ENCODE measurements at places on chromosomes 1 and 21.

- no peak for DNase-seq
- no peak overlapping the region for H3K4me3 ChIP-seq
- no peaks in the 10 kb centered on the region for H3K36me3 ChIP-seq
- no peaks in the 10 kb centered on the region for H3K27me3 ChIP-seq
- H3K4me1 ChIP-seq: peaks cover 13% of the 10 kb centered on the region
- H3K27ac ChIP-seq: no peak overlapping the region
These were observed 265.5 kb downstream of the PTPRC start for GRCh38 chr1:198904321-198904720.

- H3K27ac ChIP-seq: no peak overlapping the region
- no peaks in the 10 kb centered on the region for H3K27me3 ChIP-seq
- no peak for DNase-seq
These were observed 14.1 kb downstream of the VANGL1 start for GRCh38 chr1:115655916-115656315.

- H3K27me3 ChIP-seq: no peaks in the 10 kb centered on the region
- no peak for DNase-seq
- peak overlapping the region; percentile 63 for H3K27ac ChIP-seq
- H3K4me3 ChIP-seq: no peak overlapping the region
- H3K4me1 ChIP-seq: peaks cover 63% of the 10 kb centered on the region
These were observed 55.3 kb downstream of the PBX1 start for GRCh38 chr1:164614316-164614715.

- H3K4me1 ChIP-seq: peaks cover 3% of the 10 kb centered on the region
- H3K27me3 ChIP-seq: no peaks in the 10 kb centered on the region
- no peaks in the 10 kb centered on the region for H3K36me3 ChIP-seq
- no peak for DNase-seq
These were observed 924.0 kb downstream of the LTN1 start for GRCh38 chr21:28068455-28069358.

GRCh38 chr1:5755552-5756125 is 236.6 kb downstream of the NPHP4 start:
- no peaks in the 10 kb centered on the region for H3K4me1 ChIP-seq
- no peak for DNase-seq
- peaks cover 27% of the 10 kb centered on the region for H3K27me3 ChIP-seq
- H3K36me3 ChIP-seq: no peaks in the 10 kb centered on the region

DNA sequence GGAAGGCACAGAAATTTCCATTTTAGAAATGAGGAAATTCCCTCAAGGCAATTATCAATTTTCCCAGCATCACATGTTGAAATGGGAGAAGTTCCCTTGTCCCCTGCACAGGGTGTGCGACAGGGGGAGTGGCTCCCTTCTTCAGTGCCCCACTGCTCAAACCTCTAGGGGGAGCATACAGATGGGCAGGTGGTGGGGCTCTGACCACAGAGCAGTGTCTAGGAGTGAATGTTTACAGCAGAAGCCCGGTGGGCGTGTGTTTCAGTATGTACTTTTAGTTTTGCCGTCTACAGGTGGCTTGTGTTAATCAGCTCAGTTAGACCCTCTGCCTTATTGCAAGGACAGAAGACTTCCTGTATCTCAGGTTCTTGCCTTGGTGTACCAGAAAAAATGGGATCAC is 493.7 kb upstream of the PLXNA2 start:
- no peak overlapping the region for H3K27ac ChIP-seq
- peaks cover 6% of the 10 kb centered on the region for H3K4me1 ChIP-seq
- peaks cover 1% of the 10 kb centered on the region for H3K36me3 ChIP-seq
- no peaks in the 10 kb centered on the region for H3K27me3 ChIP-seq
- no peak for DNase-seq
- H3K4me3 ChIP-seq: no peak overlapping the region

- no peaks in the 10 kb centered on the region for H3K36me3 ChIP-seq
- H3K4me1 ChIP-seq: peaks cover 2% of the 10 kb centered on the region
- DNase-seq: no peak
- H3K27ac ChIP-seq: no peak overlapping the region
- peaks cover 25% of the 10 kb centered on the region for H3K27me3 ChIP-seq
- H3K4me3 ChIP-seq: no peak overlapping the region
These were observed 68.1 kb downstream of the URB2 start for GRCh38 chr1:229694053-229694693.
